ENCODE measurements at places on chromosomes 4 and X.

DNA sequence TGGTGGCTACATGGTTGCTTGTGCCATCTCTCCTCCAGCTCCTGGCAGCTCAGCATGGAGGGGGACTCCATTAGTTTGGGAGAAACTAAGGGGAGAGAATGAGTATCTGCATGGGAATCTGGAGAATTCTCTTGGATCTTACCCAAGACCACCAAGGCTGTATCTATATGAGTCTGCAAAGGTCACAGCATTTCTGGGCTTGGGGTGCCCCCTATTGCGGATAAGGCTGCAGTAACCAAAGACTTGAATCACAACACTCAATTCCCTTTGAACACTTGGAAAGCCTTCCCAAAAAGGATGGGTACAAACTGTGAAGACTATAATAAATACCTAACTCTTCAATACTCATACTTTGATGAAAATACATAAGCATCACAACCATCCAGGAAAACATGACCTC, 623.5 kb upstream of the NR3C2 start:
- DNase-seq = no peak

DNA sequence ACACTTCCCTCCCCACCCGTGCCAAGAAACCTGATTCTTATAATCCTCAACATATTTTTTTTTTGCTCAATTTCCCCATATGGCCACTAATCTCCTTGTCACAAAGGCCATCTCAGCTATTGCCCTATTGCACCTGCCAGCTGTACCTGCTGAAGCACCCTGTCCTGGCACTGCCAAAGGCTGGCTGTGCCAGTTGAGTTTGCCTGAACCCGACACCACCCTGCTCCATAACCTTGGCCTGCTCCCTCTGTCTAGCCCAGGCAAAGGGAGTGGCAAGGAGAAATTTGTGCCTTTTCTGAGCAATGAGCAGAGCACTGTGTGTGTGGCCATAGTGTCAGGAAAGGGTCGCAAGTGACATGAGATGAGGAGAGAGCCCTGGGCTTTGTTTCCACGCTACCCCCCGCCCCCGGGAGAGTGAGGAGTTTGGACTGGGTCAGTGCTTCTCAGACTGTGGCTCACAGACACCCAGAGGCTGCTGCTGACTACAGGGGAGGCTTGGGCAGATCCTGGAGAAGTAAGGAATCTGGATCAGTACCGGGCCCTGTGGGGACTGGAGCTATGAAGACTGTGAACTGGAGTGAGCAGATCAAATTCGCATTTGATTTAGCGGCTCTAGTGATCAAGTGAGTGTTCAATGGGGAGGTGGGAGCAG, 42.2 kb upstream of the HMGB3 start:
- DNase-seq = no peak

GRCh38 chrX:26651755-26652154, 435.8 kb downstream of the MAGEB5 start:
- DNase-seq = no peak

GRCh38 chr4:88609387-88609786, 17.1 kb downstream of the HERC3 start:
- no peak for DNase-seq

DNA sequence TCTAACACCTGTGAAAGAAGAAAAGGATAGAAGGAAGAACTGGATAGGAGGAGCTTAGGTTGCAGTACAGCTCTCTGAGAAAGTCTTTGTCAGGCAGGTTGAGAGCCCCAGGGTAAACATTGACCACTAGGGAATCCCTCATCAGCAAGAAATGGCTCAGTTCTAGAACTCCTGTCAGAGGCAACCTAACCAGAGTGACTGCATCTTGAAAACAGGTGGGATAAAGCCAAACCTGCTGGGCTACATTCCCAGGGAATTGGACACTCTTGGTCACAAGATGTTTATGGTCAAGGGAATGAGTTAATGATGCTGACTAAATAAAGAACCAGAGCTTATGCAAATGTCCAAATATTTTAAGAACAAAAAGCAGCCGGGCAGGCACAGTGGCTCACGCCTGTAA, 108.3 kb upstream of the MED14 start:
- no peak for DNase-seq

DNA sequence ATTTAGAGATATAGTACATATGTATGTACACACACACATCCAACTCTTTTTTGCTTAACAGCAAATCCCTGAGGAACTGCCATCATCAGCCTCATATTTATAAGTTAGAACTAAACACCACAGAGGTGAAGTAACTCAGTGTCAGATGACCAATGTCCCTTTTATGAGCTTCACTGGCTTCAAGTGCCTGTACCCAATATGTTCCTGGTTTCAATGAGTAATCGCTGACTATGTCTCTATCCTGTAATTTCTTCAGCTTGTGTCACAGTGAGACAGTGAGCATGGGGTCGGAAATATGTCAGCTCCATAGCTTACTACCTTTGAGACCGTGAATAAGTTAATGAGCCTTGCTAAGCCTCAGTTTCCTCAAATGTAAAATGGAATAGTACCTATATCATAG, 136.2 kb upstream of the RASGEF1B start:
- DNase-seq = no peak

Measured in CD4-positive, alpha-beta T cell treated with Interleukin-2 at 100 ng/mL for 4 hours (primary cell).